HepG2 (cell line): ENCODE measurements at places on chromosomes 2 and 18. TPM values are rescaled to one million over a fixed set of nuclear protein-coding genes. Genes with fewer than 3 reads are reported as not detected.

FBXO48 gene
- total RNA-seq = 0.42 and 0.59 TPM in 2 replicates

GRCh38 chr2:73947412-73948018 is 20.8 kb downstream of the DGUOK start:
- no peak overlapping the region for H3K4me3 ChIP-seq
- no peaks in the 10 kb centered on the region for H3K27me3 ChIP-seq
- H3K27ac ChIP-seq = no peak overlapping the region
- H3K4me1 ChIP-seq = no peaks in the 10 kb centered on the region

DNA sequence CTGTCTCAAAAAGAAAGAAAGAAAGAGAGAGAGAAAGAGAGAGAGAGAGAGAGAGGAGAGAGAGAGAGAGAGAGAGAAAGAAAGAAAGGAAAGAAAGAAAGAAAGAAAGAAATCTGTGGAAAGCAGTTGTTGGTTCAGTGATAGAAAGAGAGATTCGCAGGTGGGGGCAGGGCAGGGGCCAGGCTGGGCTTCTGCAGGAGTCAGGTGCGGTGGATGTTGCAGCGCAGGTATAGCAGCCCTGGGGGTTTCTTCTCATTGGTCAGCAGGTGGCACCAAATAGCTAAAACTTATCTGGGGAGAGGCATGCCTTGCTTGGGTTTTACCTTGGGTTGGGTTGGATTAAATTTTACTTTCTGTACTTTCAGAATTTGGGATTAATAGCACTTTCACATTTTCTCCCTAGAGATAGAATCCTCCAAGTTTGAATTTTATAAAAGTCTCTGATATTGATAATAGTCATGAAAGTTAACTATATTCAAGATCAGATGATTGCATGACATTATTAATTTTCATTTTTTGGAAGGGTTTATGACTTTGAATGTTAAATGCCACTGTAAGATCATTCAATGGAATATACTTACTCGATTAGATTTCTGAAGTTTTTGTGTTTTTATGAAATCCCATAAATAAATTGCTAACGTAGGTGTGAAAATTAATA is 66.6 kb downstream of the SPTBN1 start:
- H3K4me1 ChIP-seq = peaks cover 15% of the 10 kb centered on the region
- no peaks in the 10 kb centered on the region for H3K27me3 ChIP-seq

MYO7B gene
- total RNA-seq = not detected in 2 replicates

DNA sequence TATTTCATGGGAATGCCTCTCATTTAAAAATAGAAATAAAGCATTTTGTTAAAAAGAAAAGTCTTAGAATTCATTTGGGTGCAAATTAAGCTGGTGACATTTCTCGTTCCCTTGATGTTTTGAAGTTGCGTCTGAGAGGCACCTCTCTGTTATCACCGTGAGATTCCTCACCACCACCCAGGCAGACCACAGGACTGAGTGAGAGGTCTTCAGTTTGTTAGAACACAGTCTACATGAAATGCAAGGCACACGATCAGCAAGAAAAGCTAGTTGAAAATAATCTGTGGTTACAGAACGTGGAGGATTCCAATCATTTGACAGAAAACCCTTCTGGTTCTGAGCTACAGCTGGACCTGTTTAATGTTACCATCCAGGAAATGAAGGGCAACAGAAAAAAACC is 116.0 kb downstream of the UXS1 start:
- no peak overlapping the region for H3K4me3 ChIP-seq
- no peak for DNase-seq
- H3K36me3 ChIP-seq = no peaks in the 10 kb centered on the region

FAM136A gene
- total RNA-seq = 126 and 153 TPM in 2 replicates

GRCh38 chr2:71567625-71568024 is 114.3 kb downstream of the DYSF start:
- DNase-seq = no peak
- peaks cover 3% of the 10 kb centered on the region; the same call in 1 of the 3 replicates for H3K36me3 ChIP-seq
- H3K4me1 ChIP-seq = peaks cover 8% of the 10 kb centered on the region
- peaks cover 10% of the 10 kb centered on the region; the same call in 1 of the 3 replicates for H3K27me3 ChIP-seq
- no peak overlapping the region for H3K27ac ChIP-seq
- H3K4me3 ChIP-seq = no peak overlapping the region

DNA sequence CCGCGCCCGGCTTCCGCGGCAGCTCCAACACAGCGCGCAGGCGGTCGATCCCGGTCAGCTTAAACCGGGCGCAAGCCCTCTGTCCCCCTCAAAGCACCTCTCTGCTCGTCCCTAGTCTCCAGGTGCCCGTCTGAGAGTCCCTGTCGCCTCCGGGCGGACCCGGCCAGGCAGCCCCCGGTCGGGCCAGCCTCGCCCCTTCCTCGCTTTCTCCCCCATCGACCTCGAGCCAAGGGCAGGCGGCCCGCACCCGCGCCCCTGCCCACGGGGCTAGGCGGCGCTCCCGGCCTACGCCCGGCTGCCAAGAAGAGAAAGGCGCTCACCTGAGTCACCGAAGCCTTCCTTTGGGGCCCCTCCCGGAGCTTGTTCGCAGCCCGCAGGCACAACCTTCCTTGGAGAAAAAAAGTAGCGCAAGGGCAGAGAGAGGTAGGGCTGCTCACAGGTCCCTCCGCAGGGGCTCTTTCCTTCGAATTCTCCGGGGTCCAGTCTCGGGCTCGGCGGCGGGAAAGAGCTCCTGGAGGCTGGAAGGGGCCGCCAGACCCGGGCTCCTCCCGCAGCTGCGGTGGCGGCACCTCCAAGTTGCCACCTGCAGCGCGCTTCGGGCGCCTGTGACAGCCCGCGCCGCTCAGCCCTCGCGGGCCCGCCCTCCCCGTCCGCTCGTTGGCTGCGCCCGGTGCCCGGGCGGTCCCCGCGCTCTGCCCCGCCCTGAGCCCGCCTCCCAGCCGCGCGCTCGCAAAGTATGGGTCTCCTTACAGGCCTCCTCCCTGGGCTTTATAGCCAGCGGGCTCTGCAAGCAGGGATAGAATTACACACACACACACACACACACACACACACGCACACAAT is 86.5 kb upstream of the EPB41L3 start:
- no peak overlapping the region for H3K27ac ChIP-seq
- DNase-seq = no peak
- H3K36me3 ChIP-seq = no peaks in the 10 kb centered on the region
- H3K4me1 ChIP-seq = peaks cover 14% of the 10 kb centered on the region
- H3K27me3 ChIP-seq = peaks cover 37% of the 10 kb centered on the region
- H3K4me3 ChIP-seq = no peak overlapping the region

GRCh38 chr18:3715231-3716080 is 265.5 kb downstream of the TGIF1 start:
- H3K27ac ChIP-seq = no peak overlapping the region
- peaks cover 10% of the 10 kb centered on the region for H3K4me1 ChIP-seq
- no peaks in the 10 kb centered on the region for H3K27me3 ChIP-seq
- H3K4me3 ChIP-seq = no peak overlapping the region
- DNase-seq = no peak

- no peak overlapping the region for H3K27ac ChIP-seq
- H3K27me3 ChIP-seq = no peaks in the 10 kb centered on the region
- H3K36me3 ChIP-seq = no peaks in the 10 kb centered on the region
- no peak overlapping the region for H3K4me3 ChIP-seq
- peak; percentile 1 for DNase-seq
- H3K4me1 ChIP-seq = no peaks in the 10 kb centered on the region
These were observed 442.2 kb downstream of the DSEL start for GRCh38 chr18:67074309-67074708.

BMP10 gene
- total RNA-seq = not detected in 2 replicates

MEIS1 gene
- total RNA-seq = 4.5 and 6.0 TPM in 2 replicates

DNA sequence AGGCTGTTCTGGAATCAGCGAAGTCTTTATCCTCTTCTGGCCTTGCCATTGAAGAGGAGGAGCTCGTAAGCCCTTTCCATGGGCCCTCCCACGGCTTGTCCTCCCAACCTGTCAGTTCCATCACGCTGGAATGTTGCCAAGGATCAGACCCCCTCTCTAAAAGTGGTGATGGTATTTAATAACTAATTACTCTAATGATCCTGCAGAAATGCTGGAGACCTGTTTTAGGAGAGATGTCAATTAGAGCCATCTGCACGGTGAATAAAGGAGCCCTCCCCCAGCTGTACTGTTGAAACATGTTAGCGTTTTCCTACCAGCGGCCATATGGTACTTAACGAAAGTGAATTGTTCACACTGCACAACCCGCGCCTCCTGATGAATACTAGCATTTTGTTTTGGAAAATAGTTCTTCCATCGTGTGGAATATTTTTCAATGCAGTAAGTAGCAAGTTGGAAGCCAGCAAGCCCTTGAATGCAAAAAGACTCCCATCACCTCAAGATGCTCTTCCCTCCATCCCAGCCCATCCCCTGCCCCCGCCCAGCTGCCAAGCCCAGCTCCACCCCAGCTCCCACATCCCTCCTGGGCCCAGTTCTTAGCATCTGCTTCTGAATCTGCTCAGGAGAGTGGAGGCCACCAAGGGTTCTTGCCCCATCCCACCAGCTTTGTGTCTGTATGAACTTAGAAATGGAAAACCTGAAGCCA is 145.4 kb downstream of the KLHL29 start:
- H3K27ac ChIP-seq = no peak overlapping the region
- no peak overlapping the region for H3K4me3 ChIP-seq
- peaks cover 21% of the 10 kb centered on the region for H3K4me1 ChIP-seq
- no peak for DNase-seq

- no peak overlapping the region for H3K27ac ChIP-seq
- peaks cover 49% of the 10 kb centered on the region; the same call in 2 of the 3 replicates for H3K36me3 ChIP-seq
- no peak overlapping the region for H3K4me3 ChIP-seq
- no peaks in the 10 kb centered on the region for H3K27me3 ChIP-seq
- 0 out of 2 replicates have a peak, but pooled peaks cover 6% of the 10 kb centered on the region for H3K4me1 ChIP-seq
- DNase-seq = no peak
These were observed 281.5 kb downstream of the NEDD4L start for GRCh38 chr18:58325494-58325893.

GCG gene
- not detected in 2 replicates for total RNA-seq

DNA sequence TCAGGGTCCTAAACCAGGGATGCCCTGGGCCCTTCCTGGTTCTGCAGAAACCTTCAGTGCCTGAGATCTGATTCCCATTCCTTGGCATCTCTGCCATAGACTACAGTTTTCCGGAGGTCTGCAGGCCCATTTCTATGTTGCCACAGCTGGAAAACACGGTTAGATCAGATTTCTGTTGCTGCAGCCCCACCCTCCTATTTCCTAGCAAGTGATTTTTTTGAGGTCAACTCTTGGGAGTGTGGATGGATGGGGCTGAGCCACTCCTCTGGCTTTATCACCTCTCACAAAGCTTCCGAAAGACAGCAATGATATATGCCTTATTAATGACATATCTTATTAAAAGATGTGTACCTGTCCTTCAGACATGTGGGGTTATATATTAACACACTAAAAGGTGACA is 56.3 kb downstream of the ZAP70 start:
- no peaks in the 10 kb centered on the region for H3K27me3 ChIP-seq
- no peak overlapping the region for H3K27ac ChIP-seq
- H3K4me3 ChIP-seq = no peak overlapping the region
- DNase-seq = no peak

- no peak overlapping the region for H3K4me3 ChIP-seq
- no peak overlapping the region for H3K27ac ChIP-seq
- no peaks in the 10 kb centered on the region for H3K36me3 ChIP-seq
- no peaks in the 10 kb centered on the region for H3K4me1 ChIP-seq
- no peak for DNase-seq
- H3K27me3 ChIP-seq = no peaks in the 10 kb centered on the region
These were observed 100.2 kb upstream of the CSRNP3 start for GRCh38 chr2:165369131-165369897.
